ENCODE measurements at places on chromosomes 5 and 9. TPM values are rescaled to one million over a fixed set of nuclear protein-coding genes. Genes with fewer than 3 reads are reported as not detected.

- DNase-seq: no peak
Measured at GRCh38 chr5:150633429-150633828, 7.0 kb upstream of the SYNPO start.

DNA sequence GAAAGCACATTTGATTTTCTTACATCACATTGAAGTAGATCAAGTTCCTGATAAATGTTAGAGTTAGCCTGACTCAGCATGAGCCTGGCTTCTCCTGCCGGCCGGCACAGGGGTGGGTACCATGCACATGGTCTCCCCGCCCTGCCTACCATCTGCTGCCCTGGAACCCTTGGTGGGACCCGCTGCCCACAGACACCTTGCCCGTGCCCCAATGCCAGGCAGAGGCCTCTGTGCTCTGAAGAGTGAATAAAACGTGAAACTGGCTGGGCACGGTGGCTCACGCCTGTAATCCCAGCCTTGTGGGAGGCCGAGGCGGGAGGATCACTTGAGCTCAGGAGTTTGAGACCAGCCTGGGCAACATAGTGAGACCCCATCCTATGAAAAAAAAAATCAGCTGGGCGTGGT is 17.3 kb downstream of the EXD3 start:
- no peak for DNase-seq

DNA sequence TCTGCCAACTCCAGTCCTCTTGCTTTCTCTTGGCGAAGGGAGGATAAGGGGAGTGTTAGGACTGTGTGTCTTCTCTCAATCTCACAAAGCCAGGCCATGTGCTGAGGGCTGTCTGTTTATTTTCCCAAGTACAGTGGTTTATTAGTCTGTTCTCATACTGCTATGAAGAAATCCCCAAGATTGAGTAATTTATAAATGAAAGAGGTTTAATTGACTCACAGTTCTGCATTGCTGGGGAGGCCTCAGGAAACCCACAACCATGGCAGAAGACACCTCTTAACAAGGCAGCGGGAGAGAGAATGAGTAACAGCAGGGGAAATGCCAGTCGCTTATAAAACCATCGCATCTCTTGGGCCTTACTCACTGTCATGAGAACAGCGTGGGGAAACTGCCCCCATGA is 36.2 kb upstream of the CKS2 start:
- DNase-seq: peak; percentile 55

- no peak for DNase-seq
Measured at GRCh38 chr5:101045689-101046088, 142.6 kb upstream of the ST8SIA4 start.

GRCh38 chr5:141681695-141682641 is at the start of gene ARAP3:
Gene ARAP3, minus strand, starts transcription at chr5:141682230. Its CDS starts 1,744 bp downstream, at chr5:141680486.
- peak; percentile 60 for DNase-seq

DNA sequence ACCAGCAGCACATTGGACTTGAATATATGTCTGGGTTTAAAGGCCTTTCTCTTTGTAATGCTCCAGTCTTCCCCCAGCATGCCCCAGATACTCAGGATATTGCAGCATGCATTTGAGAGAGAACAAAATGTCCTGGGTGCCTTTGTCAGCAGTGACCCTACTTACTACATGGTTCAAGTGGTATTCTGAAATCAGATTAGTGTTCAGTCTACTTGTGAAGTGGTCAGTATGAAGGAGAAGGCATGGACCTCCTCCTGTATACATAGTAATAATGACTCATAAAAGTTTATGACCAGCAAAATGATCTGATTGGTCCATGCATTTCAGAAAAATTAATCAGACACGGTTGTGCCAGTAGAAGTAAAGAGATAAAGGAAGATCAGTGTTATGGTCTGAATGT is 25.4 kb downstream of the GPR21 start:
- no peak for DNase-seq

GRCh38 chr9:3509926-3510325 is 15.9 kb downstream of the RFX3 start:
- no peak for DNase-seq

N4BP3 gene
- 6.0 TPM for total RNA-seq

DNA sequence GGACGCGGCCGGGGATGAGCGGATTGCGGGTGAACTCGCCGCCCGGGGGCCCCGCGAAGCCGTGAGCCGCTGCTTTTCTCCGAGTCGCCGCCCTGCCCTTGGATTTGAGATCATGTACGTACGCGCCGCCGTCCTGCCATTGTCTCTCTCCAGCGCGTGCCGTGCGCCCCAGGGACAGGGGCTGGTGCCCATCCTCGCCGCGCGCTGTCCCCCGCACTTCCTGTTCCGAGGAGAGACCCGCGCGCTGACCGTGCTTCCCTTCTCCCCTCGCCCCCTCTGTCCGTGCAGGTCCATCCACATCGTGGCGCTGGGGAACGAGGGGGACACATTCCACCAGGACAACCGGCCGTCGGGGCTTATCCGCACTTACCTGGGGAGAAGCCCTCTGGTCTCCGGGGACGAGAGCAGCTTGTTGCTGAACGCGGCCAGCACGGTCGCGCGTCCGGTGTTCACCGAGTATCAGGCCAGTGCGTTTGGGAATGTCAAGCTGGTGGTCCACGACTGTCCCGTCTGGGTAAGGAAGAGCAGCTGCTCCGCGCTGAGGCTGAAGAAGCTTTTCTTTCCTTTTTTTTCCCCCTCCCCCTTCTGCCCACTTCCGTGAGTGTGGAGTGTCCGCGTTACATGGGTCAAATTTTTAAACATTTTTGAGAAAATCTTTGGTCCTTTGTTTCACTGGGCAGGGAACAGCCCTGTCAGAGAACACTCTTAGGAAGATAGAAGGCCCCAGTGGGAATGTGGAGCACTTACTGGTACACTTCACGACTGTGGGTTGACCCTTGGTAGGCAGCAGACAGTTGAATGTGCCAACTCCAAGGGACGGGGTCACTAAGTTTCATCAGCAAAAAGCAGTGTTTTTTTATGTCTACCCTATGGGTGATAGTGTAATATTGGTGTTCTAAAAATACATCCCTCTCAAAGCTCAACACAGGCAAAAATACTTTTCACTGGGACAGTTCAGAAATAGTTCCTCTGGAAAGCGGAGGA is 727 bp downstream of the RHOBTB3 start:
- DNase-seq: peak; percentile 56

CARD9 gene
- total RNA-seq: 1.2 TPM

GRCh38 chr5:18483451-18483850 is 849.2 kb downstream of the TAF11L14 start:
- DNase-seq: no peak

- peak; percentile 84 for DNase-seq
Measured at GRCh38 chr5:1641560-1642166, 117.9 kb upstream of the LPCAT1 start.
